ENCODE measurements at places on chromosomes 16 and 17.

GRCh38 chr17:74354123-74354522 is 7.5 kb downstream of the BTBD17 start:
- peak; percentile 67 for DNase-seq

- DNase-seq: no peak
Measured at GRCh38 chr17:76026714-76027158, 370 bp downstream of the EVPL start.

DNA sequence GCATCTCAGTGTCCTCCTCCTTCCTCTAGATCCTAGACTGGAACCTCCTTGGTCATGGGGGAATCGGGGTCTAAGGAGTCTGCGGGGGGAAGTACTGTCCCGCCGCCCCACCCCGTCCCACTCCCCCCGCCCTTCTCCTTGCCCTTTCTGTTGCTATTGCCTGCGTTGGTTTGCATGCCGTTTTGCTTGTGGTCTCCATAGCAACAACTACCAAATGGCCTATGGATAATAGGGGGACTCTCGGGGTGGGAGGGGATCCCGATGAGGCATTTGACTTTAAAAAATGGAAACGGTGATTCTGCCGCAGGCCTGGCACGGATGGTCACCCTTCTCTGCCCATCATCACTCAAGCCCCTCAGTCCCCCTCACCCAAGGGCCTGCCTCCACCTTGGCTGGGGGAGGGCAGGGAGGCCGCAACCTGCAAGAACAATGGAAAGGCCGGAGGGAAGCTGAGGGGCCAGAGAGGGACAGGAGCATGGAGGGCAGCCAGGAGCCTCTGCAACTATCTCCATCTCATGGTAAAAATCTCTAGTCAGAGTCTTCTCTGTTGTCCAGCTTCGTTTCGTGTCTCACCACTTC is 231.4 kb upstream of the TNRC6C start:
- DNase-seq: no peak

DNA sequence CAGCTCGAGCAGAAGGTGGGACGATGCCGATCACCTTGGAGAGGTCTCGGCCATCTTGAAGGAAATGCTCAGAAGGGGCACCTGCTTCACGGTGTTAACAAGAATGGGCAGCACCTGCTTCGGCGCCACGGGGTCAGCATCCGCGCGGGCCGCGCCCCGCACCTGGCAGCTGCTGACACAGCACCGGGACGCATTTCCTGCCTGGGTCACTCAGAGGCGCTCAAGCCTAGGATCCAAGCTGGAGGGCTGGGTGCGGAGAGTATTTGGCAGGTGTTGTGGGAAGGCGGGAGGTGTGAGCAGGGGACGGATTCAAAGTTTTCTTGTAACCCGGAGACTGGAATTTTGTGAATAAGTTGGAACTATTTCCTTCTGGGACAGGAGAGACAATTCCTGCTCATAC is 39.3 kb upstream of the AKTIP start:
- no peak for DNase-seq

DNA sequence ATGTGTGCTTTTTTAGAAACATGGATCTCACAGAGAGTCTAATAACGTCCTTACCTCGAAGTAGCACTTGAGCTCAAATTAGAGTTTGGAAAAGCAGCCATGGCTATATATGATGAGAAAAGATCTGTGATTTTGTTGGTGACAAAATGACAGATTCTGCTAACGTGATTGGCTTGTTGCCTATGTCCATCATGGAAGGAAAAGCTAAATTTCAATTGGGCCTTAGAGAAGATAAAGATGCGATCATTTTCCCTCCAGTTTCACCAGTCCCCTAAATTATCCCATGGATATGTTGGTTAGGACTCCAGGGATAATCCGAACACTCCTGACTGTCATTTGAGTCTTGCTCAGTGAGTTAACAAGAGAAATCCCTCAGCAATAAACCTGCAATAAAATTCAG is 175.8 kb downstream of the C16orf95 start:
- no peak for DNase-seq

GRCh38 chr16:2195322-2196161 is 863 bp downstream of the CASKIN1 start:
- no peak for DNase-seq

DNA sequence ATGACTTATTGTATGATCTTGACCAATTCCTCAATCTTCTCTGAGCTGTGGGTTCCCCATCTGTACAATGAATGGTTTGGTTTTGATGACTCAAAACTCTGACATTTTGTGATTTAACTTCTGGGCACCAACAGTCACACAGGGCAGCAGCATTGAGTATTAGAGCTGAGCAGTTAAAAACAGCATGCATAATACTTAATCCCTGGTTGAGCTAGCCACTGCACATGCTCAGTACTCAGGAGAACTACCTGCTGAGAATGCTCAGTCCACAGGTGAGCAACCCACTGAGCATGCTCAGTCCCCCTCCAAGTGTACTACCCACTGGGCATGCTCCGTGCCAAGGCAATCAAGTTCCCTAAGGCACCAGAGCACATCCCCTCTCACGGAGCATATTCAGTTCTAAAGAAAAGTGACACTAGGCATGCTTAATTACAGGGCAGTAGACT is 68.7 kb downstream of the AIPL1 start:
- no peak for DNase-seq

DNA sequence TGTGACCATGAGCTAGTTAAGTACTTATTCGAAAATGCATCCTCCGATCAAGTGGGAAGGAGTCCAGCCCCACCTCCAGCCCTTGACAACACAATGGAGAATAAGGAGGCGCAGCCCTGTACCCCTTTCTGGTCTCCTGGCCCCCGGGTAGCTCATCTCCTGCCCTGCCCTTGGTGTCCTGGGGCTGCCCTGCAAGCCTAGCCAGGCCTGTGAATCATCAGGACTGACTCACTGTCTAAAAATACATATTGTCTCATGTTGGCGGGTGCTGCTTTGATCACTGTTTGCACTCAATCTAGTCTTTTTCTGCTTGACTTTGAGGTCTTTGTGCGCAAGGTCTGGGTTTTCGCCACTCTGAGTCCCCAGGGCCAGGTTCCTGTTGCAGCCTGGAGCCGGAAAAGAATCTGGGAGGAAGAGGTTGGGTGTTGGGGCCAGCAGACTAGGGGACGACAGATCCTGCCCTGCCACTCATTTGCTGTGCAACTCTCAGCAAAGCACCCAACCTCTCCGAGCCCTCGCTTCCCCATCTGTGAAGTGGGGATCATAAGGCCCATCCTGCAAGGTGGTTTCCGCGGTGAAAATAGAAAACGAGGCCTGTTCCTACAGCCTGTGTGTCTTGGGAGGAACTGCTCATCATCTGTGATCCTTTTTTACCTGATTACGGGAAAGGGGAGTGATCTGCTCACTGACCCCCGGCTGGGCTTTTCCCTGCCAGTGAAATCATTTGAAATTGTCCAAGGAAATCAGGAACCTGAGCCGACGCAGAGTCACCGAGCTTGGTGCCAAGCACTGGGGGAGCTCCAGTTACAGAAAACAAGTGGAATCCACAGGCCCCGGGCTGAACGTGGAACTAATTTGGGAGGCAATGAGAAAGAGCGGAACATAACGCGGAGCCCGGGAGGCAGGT is 230.4 kb downstream of the PARN start:
- DNase-seq: no peak

DNA sequence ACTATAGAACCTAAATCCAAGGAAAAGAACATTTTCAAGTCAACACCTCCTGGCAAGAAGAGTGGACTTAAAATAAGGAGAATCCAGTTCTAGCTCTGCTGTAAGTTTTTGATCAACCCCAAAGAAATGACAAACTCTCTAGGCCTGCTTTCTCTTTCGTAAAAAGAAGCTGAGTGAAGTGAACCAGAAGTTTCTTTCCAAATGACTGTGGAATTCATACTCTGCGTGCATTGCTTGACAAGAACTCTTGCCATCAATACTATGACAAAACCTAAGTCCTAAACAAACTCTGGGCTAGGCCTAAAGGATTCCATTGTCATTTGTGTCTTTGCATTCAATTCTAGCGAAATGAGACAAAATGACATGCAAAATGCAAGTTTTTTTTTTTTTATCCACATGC is 187.5 kb upstream of the SOX9 start:
- no peak for DNase-seq

- DNase-seq: no peak
Measured at GRCh38 chr16:78240459-78241222, 141.2 kb downstream of the WWOX start.
